T-helper 17 cell (primary cell): ENCODE measurements at places on chromosomes 5 and 9.
A peak's percentile ranks its signal among the peaks of the same experiment; 100 is the strongest.

DNA sequence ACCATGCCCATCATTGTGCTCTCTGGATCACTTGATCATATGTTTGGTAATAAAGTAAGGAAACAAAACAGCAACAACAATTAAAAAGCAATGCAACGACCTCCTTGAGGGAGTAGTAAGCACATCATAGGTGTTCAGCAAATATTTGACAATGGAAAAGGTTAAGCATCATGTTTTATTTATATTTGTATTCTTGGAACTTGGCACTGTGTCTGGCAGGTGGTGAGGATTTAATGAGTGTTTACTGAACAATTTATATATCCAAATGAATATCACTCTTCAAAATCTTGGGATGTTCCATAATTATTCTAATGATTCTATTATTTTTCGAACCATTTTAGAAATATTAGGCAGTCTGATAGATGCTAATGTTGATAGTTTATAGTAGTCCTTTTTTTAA, 6.2 kb downstream of the PIP5K1B start:
- peaks cover 80% of the 10 kb centered on the region for H3K27me3 ChIP-seq
- H3K4me1 ChIP-seq = peaks cover 8% of the 10 kb centered on the region
- peaks cover 2% of the 10 kb centered on the region for H3K36me3 ChIP-seq
- no peak overlapping the region for H3K27ac ChIP-seq
- no peak overlapping the region for H3K4me3 ChIP-seq

- H3K27me3 ChIP-seq = peaks cover 7% of the 10 kb centered on the region
- no peak overlapping the region for H3K4me3 ChIP-seq
- H3K4me1 ChIP-seq = peaks cover 11% of the 10 kb centered on the region
Observed at GRCh38 chr9:91904588-91905236, 45.3 kb downstream of the ROR2 start.

DNA sequence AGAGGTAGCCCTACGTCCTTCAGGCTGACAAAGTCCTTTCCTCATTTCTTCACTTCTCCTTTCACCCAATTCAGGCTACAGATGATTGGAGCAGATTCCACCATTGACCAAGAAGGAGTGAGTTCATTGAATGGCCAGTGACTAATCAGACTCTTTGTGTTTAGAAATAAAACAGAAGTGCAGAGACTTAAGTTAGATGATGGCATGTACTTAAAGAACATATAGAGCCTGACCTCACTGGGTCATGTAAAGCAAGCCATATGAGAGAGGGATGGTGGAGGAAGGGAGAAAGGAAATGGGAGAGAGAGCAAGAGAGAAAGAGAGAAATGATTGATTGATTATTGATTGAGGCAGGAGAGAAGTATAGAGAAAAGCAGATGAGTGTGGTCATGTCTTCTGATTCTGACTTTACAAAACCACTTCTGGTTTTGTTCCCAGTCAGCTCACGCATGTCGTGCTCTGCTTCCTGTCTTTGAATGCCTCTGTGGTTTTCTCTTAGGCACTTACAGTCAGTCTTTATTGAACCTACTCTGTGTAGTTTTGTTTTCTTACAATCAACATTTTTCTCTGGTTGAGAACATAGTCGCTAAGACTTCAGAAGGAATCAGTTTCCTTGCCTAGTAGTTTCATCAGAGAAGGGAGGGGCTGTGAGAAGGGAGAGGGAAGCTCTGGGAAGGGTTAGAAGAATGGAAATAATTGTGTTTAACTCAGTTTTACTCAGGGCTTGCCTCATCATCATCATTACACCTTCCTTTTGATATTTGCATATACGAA, 149.2 kb upstream of the KLF9 start:
- H3K27me3 ChIP-seq = no peaks in the 10 kb centered on the region
- peaks cover 23% of the 10 kb centered on the region for H3K4me1 ChIP-seq
- no peaks in the 10 kb centered on the region for H3K36me3 ChIP-seq
- DNase-seq = no peak
- peak overlapping the region; percentile 83 for H3K4me3 ChIP-seq

DNA sequence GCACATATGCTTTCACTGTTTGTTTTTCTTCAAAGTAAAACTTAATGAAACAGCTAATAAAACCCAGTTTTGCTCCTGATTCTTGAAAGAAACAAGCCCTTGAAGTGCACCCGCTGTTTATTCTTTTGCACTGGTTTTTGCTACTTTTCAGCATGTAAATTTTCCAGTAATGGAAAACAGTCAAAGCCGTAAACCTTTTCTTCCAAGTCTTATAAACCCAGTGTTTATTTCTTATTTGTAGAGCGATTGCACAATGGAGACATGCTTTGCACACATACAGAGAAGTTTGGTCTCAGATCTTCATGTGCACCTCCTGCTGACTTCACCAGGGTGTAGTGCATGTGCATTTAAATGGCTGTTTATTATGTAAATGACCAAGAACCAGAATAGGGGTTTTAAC, 51.8 kb downstream of the ATG10 start:
- no peaks in the 10 kb centered on the region for H3K27me3 ChIP-seq
- H3K36me3 ChIP-seq = peaks cover 2% of the 10 kb centered on the region
- no peak for DNase-seq
- no peak overlapping the region for H3K4me3 ChIP-seq
- H3K27ac ChIP-seq = no peak overlapping the region
- peaks cover 5% of the 10 kb centered on the region for H3K4me1 ChIP-seq

- DNase-seq = no peak
- no peak overlapping the region for H3K4me3 ChIP-seq
- peaks cover 4% of the 10 kb centered on the region for H3K4me1 ChIP-seq
- peaks cover 54% of the 10 kb centered on the region for H3K27me3 ChIP-seq
- no peak overlapping the region for H3K27ac ChIP-seq
Observed at GRCh38 chr9:111037708-111038330, 451 bp downstream of the LPAR1 start.

GRCh38 chr5:32144378-32145207, 29.5 kb downstream of the GOLPH3 start:
- peaks cover 33% of the 10 kb centered on the region for H3K4me1 ChIP-seq
- DNase-seq = no peak
- H3K36me3 ChIP-seq = peaks cover 2% of the 10 kb centered on the region
- peak overlapping the region; percentile 19 for H3K4me3 ChIP-seq

GRCh38 chr5:66565878-66566277, 30.3 kb upstream of the MAST4 start:
- peaks cover 4% of the 10 kb centered on the region for H3K4me1 ChIP-seq
- no peak overlapping the region for H3K4me3 ChIP-seq
- H3K27me3 ChIP-seq = no peaks in the 10 kb centered on the region
- H3K36me3 ChIP-seq = peaks cover 2% of the 10 kb centered on the region
- H3K27ac ChIP-seq = no peak overlapping the region

DNA sequence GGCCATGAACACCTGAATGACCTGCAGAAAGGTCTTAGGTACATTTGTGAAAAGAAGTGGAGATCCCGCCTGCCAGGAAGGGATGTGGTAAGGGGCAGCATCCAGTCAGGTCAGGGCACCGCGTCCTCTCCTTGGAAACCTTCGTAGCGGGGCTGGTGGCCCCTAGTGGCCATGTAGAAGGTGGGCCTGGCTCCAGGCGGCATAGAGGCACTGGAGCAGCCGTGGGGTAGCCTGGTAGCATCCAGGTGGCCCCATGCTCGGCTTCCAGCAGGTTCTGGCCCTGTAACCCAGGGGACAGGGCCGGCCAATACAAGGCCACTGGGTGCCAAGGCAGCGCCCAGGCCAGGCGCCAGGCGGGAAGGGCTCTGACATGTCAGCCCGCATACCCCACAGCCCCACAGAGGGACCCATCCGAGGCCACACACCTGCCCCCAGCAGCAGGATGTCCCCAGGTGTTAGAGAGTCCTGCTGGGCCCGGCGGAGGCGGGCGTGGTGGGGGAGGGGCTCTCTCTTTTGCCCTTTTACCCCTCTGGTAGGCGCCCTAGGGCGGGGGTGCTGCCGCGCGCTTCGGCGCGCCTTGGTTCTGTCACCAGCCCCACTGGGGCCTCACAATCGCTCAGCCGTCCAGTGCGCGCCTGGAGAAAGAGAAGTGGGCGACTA, 58.3 kb upstream of the SPATA31E1 start:
- no peak for DNase-seq
- H3K27ac ChIP-seq = no peak overlapping the region
- peaks cover 30% of the 10 kb centered on the region for H3K27me3 ChIP-seq
- H3K36me3 ChIP-seq = no peaks in the 10 kb centered on the region

DNA sequence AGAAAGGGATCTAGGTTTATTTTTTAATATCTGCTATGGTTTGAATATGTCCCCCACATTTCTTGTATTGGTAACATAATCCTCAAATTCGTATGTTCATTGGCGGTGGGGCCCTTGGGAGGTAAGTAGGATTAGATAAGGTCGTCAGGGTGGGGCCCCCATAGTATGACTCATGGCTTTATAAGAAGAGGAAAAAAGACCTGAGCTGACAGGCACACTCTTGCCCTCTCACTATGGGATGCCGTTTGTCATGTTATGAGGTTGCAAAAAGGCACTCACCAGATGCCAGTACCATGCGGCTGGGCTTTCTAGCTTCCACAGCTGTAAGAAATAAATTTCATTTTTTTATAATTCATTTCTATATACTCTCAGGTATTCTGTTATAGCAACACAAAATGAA, 67.3 kb upstream of the SGCD start:
- H3K36me3 ChIP-seq = no peaks in the 10 kb centered on the region
- no peaks in the 10 kb centered on the region for H3K27me3 ChIP-seq

DNA sequence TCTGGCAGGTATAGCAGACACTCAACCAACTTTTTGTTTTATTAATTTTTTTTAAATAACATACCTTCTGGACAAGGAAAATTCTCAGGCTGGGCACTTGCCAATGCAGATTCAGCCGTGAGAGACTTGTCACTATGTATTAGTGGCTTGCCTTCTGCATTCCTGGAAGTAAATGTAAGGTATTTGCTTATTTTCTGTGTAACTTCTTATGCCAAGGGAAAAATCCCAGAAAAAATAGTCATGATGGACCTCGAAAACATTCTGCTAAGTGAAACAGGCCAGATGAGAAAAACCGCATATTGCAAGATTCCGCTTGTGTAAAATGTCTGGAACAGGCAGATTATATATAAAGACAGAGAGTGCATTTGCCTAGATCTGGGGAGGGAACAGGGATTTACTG, 260.3 kb upstream of the DAPK1 start:
- no peak for DNase-seq
- peaks cover 11% of the 10 kb centered on the region for H3K27me3 ChIP-seq
- no peak overlapping the region for H3K27ac ChIP-seq
- no peaks in the 10 kb centered on the region for H3K4me1 ChIP-seq

- no peak for DNase-seq
- H3K27me3 ChIP-seq = no peaks in the 10 kb centered on the region
- H3K4me3 ChIP-seq = no peak overlapping the region
- H3K27ac ChIP-seq = no peak overlapping the region
Observed at GRCh38 chr5:83444445-83444844, 27.1 kb upstream of the VCAN start.

- H3K4me3 ChIP-seq = no peak within 1 kb of the TSS
- no peak for DNase-seq
- H3K27ac ChIP-seq = no peak within 1 kb of the TSS
- no peaks in the 10 kb centered on the region for H3K36me3 ChIP-seq
- peaks cover 22% of the 10 kb centered on the region for H3K27me3 ChIP-seq
- H3K4me1 ChIP-seq = peaks cover 12% of the 10 kb centered on the region
Observed at GRCh38 chr9:123355761-123356431, at the start of gene CRB2. Gene CRB2 (plus strand): TSS chr9:123356197. CDS start chr9:123356261, 64 bp downstream.

- H3K4me1 ChIP-seq = no peaks in the 10 kb centered on the region
- H3K27ac ChIP-seq = no peak overlapping the region
- H3K4me3 ChIP-seq = no peak overlapping the region
- no peak for DNase-seq
- H3K27me3 ChIP-seq = peaks cover 51% of the 10 kb centered on the region
Observed at GRCh38 chr9:22455181-22455580, 8.6 kb downstream of the DMRTA1 start.

GRCh38 chr9:7545371-7546165, 254.0 kb downstream of the DMAC1 start:
- H3K4me3 ChIP-seq = no peak overlapping the region
- no peaks in the 10 kb centered on the region for H3K4me1 ChIP-seq
- H3K27ac ChIP-seq = no peak overlapping the region
- no peak for DNase-seq
- H3K36me3 ChIP-seq = no peaks in the 10 kb centered on the region
- peaks cover 48% of the 10 kb centered on the region for H3K27me3 ChIP-seq

DNA sequence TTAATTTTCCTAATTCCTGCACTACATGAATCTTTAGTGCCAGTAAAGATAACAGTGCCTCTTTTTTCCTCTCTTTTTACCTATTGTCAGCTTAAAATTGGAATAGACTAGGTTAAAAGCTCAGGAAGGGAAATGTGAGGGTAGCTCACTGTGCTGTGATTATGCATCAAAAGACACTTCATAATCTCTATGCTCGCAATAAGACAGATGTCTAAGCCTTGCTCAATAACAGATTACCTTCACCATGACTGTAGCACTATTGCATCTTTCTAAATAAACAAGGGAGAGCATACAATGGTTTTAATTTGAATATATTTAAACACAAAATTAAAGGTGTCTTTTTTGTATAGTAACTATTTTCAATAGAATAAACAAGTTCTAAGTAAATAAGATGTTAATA, 130.1 kb downstream of the FBN2 start:
- no peak overlapping the region for H3K4me3 ChIP-seq
- no peak for DNase-seq
- no peaks in the 10 kb centered on the region for H3K36me3 ChIP-seq
- H3K4me1 ChIP-seq = no peaks in the 10 kb centered on the region
- H3K27ac ChIP-seq = no peak overlapping the region

GRCh38 chr5:176632745-176633144, 2.3 kb downstream of the EIF4E1B start:
- H3K27me3 ChIP-seq = peaks cover 70% of the 10 kb centered on the region
- no peak overlapping the region for H3K4me3 ChIP-seq
- H3K36me3 ChIP-seq = peaks cover 17% of the 10 kb centered on the region
- peaks cover 15% of the 10 kb centered on the region for H3K4me1 ChIP-seq

DNA sequence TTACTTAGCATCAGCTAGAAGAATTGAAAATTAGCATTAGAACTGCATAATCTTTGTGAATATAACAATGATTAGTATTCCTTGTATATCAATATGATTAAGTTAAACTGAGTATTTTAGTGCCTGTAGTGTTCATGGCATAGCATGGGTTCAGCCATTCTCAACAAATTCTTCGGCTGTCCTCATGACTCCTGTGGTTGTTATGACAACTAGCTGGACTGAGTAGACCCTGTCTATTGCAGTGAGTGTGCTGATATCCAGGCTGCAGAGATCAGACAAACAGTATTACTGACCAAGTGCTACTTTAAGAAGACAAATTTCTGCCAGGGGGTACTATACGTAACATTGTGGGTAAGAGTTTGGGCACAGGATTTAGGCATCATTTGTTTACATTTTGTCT, 125.9 kb downstream of the NUDT12 start:
- DNase-seq = no peak
- H3K27me3 ChIP-seq = peaks cover 1% of the 10 kb centered on the region
- no peak overlapping the region for H3K27ac ChIP-seq
- H3K4me3 ChIP-seq = no peak overlapping the region
- no peaks in the 10 kb centered on the region for H3K36me3 ChIP-seq

GRCh38 chr5:170694911-170695310, 88.6 kb upstream of the GABRP start:
- no peak for DNase-seq
- H3K4me3 ChIP-seq = no peak overlapping the region
- peaks cover 68% of the 10 kb centered on the region for H3K27me3 ChIP-seq
- no peaks in the 10 kb centered on the region for H3K36me3 ChIP-seq
- no peaks in the 10 kb centered on the region for H3K4me1 ChIP-seq

GRCh38 chr5:177111720-177112394, 21.7 kb upstream of the NSD1 start:
- no peaks in the 10 kb centered on the region for H3K36me3 ChIP-seq
- H3K4me1 ChIP-seq = peaks cover 14% of the 10 kb centered on the region
- peak; percentile 46 for DNase-seq
- H3K27me3 ChIP-seq = peaks cover 4% of the 10 kb centered on the region
- no peak overlapping the region for H3K27ac ChIP-seq
